Motor neuron (in vitro differentiated cells): ENCODE measurements at places on chromosomes 5 and 9. TPM values are rescaled to one million over a fixed set of nuclear protein-coding genes. Genes with fewer than 3 reads are reported as not detected.

PRUNE2 gene
- total RNA-seq, result 10.4 and 11.3 TPM in 2 replicates

DNA sequence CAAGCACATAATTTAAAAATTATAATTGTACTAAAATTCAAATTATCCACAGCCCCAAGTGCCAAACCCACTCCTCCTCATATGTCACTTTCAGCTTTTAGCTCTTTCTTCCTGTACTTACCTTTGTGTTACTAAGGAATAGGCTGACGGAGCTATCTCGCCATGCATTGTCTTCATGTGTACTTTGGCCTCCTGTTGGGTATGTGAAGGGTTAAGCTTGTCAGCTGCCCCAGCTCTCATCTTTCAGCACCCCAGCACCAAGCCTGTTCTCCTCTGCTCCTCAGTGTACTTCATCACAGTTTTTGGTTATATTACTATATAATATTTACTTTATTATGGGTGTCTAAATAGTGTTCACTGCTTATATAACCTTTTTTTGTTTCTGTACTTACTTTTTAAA lies 46.2 kb downstream of the OSTF1 start:
- ATAC-seq, result no peak

- ATAC-seq, result no peak
Measured at GRCh38 chr5:136018814-136019783, 9.7 kb upstream of the TGFBI start.

QRFP gene
- total RNA-seq, result 0.27 and 0.56 TPM in 2 replicates

GRCh38 chr5:26339576-26339975 lies 698.8 kb downstream of the CDH9 start:
- ATAC-seq, result no peak

DNA sequence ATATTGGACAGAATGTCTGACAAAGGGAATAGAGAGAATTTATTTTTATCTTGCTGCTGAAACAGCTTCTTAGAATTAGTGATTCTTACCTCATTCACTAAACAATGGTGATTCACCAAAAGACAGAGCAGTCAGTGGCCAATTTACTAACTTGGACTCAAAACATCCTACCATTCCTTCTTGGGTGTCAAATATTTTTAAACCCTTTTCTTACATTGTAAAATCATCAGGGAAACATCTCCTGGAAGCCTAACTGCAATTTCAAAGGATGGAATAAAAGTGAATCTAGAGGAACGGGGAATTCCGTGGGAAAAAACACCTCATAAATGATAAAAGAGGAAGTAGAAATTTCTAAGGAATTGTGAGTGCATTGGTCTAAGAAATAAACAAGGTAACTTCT lies 97.7 kb downstream of the LHFPL2 start:
- no peak for ATAC-seq

DNA sequence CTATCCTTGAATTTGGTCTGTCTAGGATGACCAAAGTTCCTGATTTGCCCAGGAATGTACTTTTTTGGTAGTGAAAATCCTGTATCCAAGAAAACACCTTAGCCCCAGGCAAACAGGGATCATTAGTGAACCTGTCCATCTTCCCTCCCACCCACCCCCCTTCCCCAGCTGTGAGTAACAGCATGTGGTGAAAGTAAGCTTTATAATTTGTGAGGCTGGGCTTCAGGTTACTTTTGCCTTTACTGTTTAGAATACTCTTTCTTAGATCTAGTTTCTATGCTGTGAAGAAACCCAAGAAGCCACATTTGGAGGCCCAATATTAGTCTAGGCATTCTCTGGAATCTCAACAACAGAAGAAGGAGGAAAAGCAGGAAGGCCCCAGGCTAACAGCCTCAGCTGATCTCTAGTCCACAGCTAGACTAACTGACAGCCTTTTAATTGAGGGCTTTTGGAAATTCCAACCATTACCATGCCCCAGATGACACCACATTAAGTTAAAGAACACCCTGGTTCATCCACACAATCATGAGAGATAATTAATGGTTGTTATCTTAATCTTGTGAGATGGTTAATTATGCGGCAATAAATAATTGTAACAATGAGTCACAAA lies 703.0 kb upstream of the NUDT12 start:
- no peak for ATAC-seq

- ATAC-seq, result no peak
Measured at GRCh38 chr9:33458444-33458843, 11.1 kb upstream of the AQP3 start.

DNA sequence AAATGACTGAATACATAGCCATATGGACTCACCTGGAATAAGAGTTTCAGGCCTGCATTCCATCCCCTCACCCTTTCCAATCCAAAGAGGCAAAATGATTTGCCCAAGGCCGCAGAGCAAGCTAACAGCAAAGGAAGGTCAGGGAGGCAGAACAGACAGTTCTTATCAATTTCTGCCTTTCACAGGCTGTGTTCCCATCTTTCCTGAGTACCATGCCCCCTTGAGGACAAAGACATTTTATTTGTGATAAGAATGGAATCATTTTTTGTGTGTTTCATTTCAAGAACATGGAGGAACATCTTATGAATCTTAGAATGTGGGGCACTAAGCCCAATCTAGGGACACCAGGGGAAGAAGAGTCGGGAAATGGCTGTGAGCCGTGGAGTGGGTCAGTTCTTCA lies 13.9 kb downstream of the LHFPL2 start:
- no peak for ATAC-seq

ENTPD8 gene
- total RNA-seq, result 0.22 and 0.66 TPM in 2 replicates

GFPT2 gene
- 5.7 and 8.1 TPM in 2 replicates for total RNA-seq

DNA sequence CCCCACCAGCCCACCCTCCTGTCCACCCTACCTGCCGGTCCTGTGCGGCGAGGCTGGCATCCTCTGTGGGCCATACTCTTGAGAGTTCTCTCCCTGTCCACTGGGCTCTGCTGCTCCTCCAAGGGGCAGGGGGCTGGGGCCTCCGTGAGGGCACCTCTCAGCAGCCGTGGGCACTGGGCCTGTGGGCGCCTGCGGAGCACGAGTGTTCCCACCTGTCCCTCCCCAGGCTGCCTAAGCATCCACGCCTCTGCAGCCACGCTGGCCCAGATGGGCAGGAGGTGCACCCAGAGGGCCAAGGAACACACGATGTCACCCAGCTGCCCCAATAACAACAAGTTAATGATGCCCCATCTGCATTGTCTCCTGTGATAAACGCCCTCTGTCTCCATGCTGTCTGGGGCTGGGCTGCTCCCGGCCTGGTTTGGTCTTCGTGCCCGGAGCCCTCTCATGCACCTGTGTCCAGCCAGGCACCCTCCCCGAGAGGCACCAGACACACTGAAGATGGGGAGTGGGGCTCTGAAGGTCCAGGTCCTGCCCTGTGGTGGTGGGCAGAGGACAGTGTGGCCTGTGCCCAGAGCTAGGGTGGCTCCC lies 114.5 kb downstream of the RXRA start:
- ATAC-seq, result no peak

DNA sequence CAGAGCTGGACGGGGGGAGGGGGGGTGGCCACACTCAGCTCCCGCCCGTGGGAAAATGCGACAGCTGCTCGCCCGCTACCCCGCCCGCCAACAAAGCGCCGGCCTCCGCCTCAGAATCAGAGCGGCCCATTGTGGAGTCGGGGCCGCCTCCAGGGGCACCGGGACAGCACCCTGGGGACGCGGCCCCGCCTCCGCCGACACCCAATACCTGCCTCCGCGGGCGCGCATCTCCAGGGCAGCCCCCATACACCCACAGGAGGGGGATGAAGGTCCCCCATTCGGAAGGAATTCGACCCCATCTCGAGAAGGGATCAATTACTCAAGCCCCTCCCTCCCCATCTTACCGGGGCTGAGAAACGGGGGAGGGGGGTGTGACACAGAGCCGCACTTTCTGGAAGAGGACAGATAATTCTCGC lies 1.3 kb downstream of the NOTCH1 start:
- ATAC-seq, result no peak

GRCh38 chr9:137679695-137680305 lies 61.0 kb downstream of the EHMT1 start:
- no peak for ATAC-seq

- ATAC-seq, result no peak
Measured at GRCh38 chr5:58215364-58215763, 244.5 kb downstream of the PLK2 start.

DNA sequence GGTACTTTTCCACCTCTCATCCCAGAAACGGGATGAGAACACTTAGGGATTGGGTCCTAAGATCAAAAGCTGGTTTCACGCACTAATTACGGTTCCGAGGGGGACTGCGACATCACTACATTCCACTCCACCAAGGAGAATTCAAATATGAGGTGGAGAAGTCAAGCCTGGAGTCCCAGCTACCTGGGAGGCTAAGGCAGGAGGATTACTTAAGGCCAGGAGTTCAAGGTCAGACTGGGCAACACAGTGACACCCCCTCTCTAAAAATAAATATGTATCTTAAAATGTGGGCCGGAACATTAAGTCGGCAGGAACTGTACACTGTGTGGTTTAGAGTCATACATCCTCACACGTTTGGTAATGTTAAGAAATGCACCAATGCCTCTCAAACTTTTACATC lies 1.6 kb downstream of the GOLGA2 start:
- ATAC-seq, result no peak

DNA sequence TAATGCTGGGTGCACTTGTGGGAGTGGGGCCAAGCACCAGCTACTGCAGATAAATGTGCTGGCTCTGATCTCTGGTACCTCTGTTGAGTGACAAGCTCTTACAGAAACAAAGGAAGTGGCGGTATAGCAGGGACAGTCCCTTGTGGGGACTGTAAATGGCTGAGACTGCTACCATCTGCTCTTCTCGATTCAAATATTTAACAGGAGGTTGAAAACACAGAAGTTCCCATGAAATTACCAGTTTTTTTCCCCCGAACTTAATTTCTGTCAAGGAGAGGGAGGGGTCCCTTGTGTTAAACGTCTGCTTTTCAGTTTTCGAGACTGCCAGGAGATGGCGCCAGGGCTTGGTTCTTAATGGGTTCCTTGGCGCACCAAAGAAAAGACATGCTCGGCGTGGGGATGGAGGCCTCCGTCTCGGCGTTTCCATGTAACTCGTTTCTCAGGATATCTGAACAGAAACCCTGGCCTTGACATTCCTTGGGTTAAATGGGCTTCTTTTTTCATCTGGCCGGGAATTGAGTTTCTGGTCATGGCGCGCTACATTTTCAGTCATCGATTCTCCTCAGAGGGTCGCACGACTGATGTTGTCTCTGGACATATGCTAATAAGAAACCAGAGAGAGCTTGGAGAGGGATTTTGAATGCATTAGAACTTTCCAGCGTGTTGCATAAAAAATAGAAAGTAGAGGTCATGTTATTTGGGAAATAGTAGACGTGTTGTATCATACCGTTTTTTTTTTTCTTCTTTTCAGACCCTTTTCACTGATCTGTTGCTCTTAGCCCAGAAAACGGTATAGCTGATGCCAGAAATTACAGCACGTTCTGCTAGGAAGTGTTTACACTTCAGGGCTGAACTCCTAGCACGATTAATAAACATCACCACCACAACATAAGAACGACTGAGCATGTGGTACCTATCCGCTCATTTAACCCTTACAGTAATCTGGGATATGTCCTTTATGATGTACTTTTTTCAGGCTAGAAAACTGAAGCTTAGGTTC lies 64.0 kb downstream of the CARTPT start:
- peak; percentile 89 for ATAC-seq

DNA sequence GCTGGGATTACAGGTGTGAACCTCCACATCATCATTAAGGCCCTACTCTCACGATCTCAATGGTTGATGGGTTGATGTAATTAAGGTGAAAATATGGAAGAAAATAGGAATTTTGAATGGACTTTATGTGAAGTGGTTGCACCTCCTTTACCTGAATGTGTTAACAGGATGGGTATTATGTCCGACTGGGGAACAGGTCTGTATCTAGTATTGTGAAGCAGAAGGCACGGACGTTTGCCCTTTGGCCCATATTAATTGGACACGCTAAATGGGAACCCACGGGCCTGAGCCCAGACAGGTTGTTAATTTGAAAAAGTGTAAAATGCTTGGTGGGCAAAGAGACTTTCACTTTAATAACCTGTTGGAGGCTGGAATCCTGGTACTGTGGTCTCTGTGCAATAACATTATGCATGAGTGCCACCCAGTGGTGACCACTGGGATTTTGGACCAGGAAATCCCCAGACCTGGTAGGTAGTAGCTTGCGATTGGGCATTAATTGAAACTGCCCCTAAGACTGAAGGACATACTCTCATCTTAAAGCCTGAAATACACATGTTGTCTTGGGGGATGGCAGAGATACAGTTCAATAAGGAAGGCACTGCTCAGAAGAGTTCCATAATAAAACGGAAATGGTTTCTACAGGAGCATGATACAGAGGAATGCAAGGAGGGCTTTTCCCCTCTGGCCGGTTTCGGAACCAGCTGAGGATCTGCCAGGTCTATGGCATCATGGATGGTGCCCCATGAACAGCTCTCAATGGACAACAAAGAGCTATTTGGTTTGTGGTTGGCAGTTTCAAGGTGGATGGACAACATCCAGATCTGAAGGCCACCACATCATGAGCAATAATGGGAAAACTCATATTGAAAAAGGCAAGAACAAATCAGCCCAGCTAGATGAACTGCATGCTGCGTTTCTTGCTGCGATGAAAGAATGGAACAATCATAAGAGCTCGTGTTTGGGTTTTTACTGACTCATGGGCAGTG lies 26.2 kb upstream of the BICD2 start:
- ATAC-seq, result peak; percentile 90

- no peak for ATAC-seq
Measured at GRCh38 chr5:141867651-141868050, 10.6 kb downstream of the PCDH1 start.
